ENCODE measurements at places on chromosomes 2 and 18. TPM values are rescaled to one million over a fixed set of nuclear protein-coding genes. Genes with fewer than 3 reads are reported as not detected.

DNA sequence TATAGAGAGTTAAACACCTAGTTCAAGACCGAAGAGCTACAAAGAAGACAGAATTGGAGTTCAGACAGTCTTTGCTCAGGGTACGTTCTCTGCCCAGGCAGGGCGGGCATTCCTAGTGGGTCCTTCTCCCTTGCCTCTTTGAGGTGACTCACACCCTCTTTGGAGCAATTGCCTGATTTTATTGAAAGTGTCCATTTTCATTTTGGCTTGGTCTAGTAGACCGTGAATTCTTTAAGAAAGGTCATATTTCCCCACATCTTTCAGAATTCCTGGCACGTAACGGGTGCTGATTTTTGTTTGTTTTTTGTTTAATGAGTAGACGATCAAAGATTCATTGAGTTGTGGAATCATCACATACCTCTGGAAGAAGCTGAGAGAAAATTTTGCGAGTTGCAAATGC is 871.5 kb downstream of the RNF144A start:
- DNase-seq = no peak
- H3K4me3 ChIP-seq = no peak overlapping the region
- H3K4me1 ChIP-seq = no peaks in the 10 kb centered on the region
- no peaks in the 10 kb centered on the region for H3K27me3 ChIP-seq

DNA sequence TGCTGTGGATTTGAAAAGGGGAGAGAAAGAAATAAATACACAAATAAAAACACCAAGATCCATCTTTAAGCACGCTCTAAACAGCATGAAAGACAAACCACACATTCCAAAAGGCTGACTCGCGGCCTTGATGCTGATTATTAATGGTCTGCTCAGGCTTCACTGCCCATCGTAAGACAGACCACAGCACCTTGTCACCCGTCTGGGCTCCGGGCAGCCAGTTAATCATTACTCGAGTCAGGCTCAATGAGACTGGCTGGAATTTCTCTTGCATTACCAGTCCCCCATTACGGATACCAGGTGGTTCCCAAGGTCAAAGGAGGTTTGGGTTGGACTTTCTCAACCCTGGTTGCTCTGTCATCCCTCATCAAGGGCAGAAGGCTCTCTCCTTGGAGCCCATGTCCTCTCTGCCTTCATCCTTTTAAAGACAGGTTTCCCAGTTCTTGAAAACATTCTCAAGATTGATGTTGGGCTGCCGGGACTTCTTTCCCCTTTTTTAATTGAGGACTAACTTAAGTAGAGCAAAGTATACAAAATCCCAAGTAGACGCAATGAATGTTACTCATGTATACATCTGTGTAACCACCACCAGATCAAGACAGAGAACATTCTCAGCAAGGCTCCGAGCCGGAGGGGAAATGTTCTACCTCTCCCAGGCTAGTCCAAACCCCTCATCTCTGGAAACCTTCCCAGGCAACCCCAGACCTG is 8.1 kb downstream of the SMAD7 start:
- H3K36me3 ChIP-seq = no peaks in the 10 kb centered on the region
- H3K4me3 ChIP-seq = no peak overlapping the region
- H3K27ac ChIP-seq = no peak overlapping the region
- peaks cover 38% of the 10 kb centered on the region for H3K4me1 ChIP-seq

The TEKT4 gene
- not detected for total RNA-seq

GRCh38 chr2:53958443-53958842 is 12.3 kb downstream of the PSME4 start:
- DNase-seq = no peak
- no peaks in the 10 kb centered on the region for H3K27me3 ChIP-seq
- no peak overlapping the region for H3K27ac ChIP-seq
- no peak overlapping the region for H3K4me3 ChIP-seq
- no peaks in the 10 kb centered on the region for H3K36me3 ChIP-seq

The NFE2L2 gene
- 13.9 TPM for total RNA-seq

DNA sequence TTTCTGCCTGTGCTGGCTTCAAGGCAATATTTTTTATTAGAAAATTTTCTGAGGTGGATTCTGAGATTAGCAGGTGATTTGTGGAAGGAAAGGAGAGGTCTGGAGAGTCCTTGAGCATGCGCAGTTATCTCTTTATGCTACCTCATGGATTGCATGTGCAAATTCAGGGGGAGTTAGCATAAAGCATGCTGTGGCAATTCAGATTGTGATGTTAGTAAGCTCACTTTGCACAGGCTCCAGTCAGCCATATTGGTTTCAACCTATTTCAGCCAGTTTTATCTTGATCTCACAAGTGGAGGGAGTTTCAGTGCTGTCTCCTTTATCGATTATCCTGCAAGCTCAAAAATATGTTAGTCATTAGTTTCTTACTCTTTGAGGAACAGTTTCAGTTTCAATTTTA is 2012.3 kb upstream of the PIK3C3 start:
- H3K27ac ChIP-seq = no peak overlapping the region
- H3K4me3 ChIP-seq = no peak overlapping the region
- no peak for DNase-seq
- no peaks in the 10 kb centered on the region for H3K36me3 ChIP-seq
- no peaks in the 10 kb centered on the region for H3K27me3 ChIP-seq
- H3K4me1 ChIP-seq = no peaks in the 10 kb centered on the region

DNA sequence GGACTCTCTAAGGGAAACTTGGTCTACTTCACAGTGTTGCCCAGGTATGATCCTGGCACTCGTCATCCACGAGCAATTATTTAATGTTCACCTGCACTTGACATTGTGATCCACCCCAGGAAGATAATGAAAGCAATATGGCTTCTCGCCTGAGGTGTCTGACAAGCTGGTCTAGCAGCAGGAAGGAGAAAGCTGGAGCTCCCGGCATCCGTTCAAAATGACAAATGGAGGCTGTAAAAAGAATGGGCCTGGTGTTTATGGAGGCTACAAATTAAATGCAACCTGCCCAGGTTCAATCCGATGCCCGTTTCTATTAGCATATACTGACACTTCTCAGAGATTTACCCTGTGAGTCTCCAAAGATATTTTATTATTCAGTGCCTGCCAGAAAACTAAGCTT is 317.6 kb downstream of the CTNNA2 start:
- no peak overlapping the region for H3K27ac ChIP-seq
- no peak for DNase-seq
- H3K27me3 ChIP-seq = no peaks in the 10 kb centered on the region
- no peaks in the 10 kb centered on the region for H3K36me3 ChIP-seq
- no peak overlapping the region for H3K4me3 ChIP-seq
- peaks cover 16% of the 10 kb centered on the region for H3K4me1 ChIP-seq

The DUSP28 gene
- 8.9 TPM for total RNA-seq

DNA sequence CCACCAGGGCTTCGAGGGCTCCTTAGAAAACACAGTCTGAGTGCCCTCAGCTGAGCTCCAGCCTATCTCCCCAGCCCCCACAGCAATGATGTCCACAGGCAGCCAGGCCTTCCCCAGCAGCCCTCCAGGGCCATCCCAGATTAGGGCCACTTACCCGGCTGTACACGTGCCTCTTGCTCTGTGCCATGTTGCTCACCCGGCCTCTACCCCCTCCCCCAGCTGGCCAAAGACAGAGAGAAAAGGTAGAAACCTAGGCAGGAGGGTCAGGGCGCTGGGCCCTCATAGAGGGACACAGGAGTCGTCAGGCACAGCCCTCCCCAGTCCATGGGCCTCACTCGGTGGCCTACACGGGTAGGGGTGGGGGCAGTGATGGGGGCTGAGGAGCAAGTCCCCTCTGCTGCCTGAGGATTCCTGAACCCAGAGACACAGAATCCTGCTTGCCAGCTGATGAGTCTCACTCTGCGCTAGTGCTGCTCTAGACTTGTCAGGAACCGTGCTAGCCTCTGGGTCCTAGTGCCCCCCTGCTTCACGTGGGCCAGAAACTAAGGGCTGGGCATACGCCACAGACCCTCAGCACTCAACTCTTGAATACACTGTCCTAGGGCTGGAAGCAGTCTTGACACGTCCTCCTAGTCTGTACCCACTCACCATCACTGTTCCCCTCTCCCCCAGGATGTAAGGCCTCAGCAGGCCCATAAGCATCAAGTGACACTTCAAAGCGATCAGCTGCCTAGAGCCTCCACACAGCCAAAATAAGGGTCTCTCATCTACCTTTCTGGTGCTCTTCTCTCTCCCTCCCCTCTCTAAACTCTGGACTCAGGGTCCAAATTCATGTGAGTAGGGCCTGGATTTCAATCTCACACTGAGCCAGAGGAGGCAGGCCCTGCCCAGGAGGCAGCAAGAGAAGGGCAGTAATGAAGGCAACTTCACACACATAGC is at the start of gene DCTN1:
Gene DCTN1, minus strand, starts transcription at position 461 of the 939 bp plus-strand sequence. Its CDS starts 274 bp downstream, at position 187.
- no peaks in the 10 kb centered on the region for H3K36me3 ChIP-seq
- DNase-seq = peak; percentile 79
- H3K27ac ChIP-seq = peak within 1 kb of the TSS; percentile 54
- H3K4me1 ChIP-seq = peaks cover 32% of the 10 kb centered on the region

DNA sequence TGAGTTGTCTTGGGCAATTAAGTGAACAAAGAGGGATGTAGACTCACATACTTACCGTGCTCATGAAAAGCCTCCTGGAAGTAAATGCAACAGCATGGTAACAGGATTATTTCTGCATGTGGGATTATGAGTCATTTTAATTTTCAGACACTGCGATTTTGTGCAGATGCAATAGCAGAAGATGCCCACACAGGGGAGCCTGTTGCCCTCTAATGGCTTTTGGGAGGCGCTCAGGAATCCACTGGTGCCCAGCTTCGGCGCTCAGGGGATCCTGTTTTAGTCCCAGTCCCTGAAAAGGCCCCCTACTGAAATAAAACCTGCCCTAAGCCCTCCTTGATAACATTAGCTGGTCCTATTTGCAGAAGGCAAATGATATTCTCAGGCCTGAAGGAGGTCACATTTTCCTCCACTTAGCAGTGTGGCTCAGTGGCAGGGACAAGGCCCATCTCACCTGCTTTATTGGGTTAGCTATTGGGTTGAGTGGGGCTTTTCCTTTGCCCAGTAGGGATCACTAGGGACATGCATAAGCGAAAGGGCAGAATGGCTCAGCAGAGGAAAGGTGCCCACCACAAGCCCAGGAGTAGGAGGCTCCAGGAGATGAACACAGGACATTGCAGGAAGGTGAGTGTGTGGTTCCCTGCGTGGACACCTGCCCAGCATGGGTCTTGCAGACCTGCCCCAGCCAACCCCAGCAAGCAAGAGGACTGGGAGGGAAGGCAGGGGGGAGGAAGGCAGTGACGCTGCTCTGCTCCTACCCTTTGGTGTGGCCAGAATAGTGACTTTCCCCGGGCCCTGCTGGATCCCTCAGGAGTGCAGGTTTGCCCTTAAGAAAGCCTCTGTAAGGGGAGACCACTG is 26.5 kb upstream of the KCNS3 start:
- no peak overlapping the region for H3K4me3 ChIP-seq
- no peak overlapping the region for H3K27ac ChIP-seq
- no peaks in the 10 kb centered on the region for H3K36me3 ChIP-seq
- peak; percentile 85 for DNase-seq
- no peaks in the 10 kb centered on the region for H3K27me3 ChIP-seq

The UPP2 gene
- total RNA-seq = not detected

DNA sequence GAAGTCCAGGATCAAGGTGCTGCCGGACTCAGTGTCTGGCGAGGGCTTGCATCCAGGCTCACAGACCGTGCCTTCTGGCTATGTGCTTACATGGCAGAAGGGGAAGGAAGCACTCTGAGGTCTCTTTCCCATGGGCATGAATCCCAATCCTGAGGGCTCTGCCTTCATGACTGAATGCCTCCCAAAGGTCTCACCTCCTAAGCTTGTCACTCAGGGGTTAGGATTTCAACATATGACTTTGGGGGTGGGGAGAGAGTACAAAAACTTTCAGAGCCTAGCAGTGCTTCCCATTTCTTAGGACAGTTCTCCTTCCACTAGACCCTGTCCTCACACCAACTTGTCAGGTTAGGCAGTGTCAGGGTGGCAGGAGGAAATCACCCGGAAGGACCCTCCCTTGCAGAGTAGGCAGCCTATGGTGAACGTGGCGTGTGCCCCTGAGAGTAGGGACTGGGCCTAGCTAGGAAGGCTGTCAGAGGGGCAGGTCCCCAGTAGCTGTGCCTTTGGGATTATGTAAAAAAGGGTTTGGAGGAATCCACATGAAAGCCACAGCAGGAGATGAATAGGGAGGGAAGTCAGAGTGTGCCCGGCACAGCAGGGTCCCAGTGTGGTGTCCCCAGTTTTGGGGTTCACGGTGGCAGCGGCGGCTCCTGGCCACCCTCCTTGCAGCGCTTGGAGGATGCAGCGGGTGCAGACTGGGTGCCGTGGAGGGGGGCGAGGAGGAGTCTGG is 233.3 kb downstream of the LDLRAD4 start:
- peaks cover 21% of the 10 kb centered on the region for H3K4me1 ChIP-seq
- peak; percentile 37 for DNase-seq
- no peak overlapping the region for H3K27ac ChIP-seq
- H3K4me3 ChIP-seq = no peak overlapping the region
- no peaks in the 10 kb centered on the region for H3K36me3 ChIP-seq

DNA sequence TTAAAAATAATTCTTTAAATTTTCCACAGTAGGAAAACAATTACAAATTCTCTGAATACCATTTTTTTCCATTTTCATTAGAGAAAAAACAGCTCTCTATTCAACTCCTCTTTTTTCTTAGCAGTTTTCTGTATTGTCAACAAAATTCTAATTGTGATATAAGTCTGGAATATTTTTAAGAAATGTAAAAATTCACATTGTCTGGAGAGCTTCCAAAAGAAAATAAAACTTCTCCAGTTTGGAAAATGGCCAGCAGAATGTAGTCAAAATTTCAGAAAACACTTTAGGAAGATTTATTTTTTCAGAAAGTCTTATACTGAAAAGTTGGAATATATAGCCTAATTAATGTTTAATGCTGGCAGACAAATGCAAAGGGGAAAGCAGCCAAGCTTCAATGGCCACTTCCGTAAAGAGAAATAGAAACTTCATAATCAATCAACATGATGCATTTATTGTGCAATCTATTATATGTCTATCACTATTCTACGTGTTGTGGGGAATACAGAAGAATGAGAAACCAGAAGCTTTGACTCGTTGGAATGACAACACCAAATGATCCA is 733.2 kb upstream of the PKDCC start:
- H3K4me3 ChIP-seq = no peak overlapping the region
- DNase-seq = no peak
- no peaks in the 10 kb centered on the region for H3K36me3 ChIP-seq
- no peak overlapping the region for H3K27ac ChIP-seq
- no peaks in the 10 kb centered on the region for H3K27me3 ChIP-seq

The METTL21A gene
- 65.2 TPM for total RNA-seq

GRCh38 chr2:169001116-169001815 is 29.9 kb downstream of the ABCB11 start:
- no peaks in the 10 kb centered on the region for H3K4me1 ChIP-seq
- H3K27me3 ChIP-seq = no peaks in the 10 kb centered on the region
- no peaks in the 10 kb centered on the region for H3K36me3 ChIP-seq
- no peak overlapping the region for H3K4me3 ChIP-seq
- DNase-seq = no peak

GRCh38 chr2:101175991-101176390 is 24.8 kb upstream of the TBC1D8 start:
- H3K27me3 ChIP-seq = no peaks in the 10 kb centered on the region
- H3K27ac ChIP-seq = no peak overlapping the region
- H3K4me1 ChIP-seq = no peaks in the 10 kb centered on the region
- no peak for DNase-seq
- no peak overlapping the region for H3K4me3 ChIP-seq
- H3K36me3 ChIP-seq = no peaks in the 10 kb centered on the region

The CETN1 gene
- not detected for total RNA-seq

DNA sequence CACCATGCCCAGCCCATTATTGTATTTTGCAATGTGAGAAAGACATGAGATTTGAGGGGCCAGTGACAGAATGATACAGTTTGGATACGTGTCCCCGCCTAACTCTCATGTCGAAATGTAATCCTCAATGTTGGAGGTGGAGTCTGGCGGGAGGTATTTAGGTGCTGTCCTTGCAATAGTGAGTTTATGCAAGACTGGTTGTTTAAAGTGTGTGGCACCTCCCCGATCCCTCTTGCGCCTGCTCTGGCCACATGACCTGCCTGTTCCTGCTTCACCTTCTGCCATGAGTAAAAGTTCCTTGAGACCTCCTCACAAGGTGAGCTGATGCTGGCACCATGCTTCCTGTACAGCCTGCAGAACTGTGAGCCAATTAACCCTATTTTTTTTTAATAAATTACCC is 16.6 kb downstream of the CNDP1 start:
- H3K27me3 ChIP-seq = no peaks in the 10 kb centered on the region
- no peak for DNase-seq
- H3K36me3 ChIP-seq = no peaks in the 10 kb centered on the region
